ENCODE measurements at places on chromosomes 16 and 17.

DNA sequence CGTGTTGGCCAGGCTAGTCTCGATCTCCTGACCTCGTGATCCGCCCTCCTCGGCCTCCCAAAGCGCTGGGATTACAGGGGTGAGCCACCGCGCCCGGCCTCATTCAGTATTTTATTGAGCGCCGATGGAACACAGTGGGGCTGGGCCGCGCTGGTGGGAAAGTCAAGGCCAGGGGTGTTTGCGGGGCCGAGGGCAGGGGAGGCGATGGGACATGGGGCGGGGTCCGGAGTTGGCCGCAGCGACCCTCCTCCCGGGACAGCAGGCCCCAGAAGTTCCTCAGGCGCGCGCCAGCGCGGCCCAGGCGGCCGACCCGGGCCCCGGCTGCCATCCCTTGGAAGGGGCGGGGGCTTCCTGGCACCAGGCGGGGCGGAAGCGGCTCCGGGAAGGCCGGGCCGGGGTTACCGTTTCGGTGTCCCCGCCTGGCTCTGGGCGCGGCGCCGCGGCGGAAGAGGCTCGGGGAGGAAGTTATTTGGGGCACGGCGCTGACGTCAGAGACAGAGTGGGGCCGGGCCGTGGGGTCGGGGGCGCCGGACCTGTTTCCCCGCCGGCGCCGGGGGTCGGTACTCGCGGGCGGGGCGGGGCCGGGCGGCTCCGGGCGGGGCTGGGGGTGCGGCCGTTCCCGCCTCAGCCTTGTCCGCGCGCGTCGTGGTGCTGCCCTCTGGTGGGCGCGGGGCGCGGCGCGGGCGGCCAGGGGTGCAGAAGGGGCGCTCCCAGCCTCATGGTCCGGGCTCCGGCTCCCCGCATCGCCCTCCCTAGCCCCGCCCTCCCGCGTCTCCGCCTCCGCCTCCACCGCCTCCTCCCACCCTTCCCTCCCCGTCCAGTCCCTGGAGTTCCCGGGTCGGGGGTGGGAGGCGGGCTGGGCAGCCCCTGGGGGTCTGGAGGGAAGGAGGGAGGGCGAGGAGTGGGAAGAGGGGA, 952 bp upstream of the PRSS27 start:
- H3K27me3 ChIP-seq: peaks cover 19% of the 10 kb centered on the region
- H3K27ac ChIP-seq: no peak overlapping the region
- peak; percentile 79 for DNase-seq
- H3K4me3 ChIP-seq: peak overlapping the region; percentile 71
- no peaks in the 10 kb centered on the region for H3K36me3 ChIP-seq
- H3K4me1 ChIP-seq: peaks cover 3% of the 10 kb centered on the region

DNA sequence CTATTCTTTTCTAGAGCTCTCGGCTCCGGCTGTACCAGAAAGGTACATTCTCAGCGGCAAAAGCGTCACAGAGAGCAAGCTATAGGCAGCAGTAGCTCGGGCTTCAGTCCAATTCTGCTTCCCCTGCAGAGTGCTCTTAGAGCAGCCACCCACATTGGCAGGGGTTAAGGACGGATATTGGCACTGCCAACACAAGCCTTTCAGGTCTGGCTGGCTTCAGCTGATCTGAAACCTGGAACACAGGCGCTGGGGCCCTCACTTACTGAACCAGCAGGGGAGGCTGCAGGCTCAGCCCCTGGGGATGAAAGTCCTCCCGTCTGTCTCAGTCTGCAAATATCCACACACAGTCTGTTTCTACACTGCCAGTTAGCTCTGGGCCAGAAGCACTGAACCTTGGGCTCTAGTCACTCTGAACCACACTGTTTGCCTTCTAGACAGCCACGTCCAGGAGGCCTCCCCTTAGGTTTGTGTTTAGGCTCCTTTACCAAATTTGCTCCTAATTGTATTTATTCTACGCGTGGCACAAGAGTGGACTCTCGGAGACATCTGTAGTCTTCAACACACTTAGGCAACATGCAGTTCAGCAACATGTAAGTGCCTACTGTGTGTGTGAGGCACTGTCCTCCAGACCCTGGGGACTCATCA, 40.1 kb downstream of the HIC1 start:
- H3K4me1 ChIP-seq: peaks cover 11% of the 10 kb centered on the region
- no peak for DNase-seq
- H3K36me3 ChIP-seq: peaks cover 3% of the 10 kb centered on the region
- H3K4me3 ChIP-seq: no peak overlapping the region

DNA sequence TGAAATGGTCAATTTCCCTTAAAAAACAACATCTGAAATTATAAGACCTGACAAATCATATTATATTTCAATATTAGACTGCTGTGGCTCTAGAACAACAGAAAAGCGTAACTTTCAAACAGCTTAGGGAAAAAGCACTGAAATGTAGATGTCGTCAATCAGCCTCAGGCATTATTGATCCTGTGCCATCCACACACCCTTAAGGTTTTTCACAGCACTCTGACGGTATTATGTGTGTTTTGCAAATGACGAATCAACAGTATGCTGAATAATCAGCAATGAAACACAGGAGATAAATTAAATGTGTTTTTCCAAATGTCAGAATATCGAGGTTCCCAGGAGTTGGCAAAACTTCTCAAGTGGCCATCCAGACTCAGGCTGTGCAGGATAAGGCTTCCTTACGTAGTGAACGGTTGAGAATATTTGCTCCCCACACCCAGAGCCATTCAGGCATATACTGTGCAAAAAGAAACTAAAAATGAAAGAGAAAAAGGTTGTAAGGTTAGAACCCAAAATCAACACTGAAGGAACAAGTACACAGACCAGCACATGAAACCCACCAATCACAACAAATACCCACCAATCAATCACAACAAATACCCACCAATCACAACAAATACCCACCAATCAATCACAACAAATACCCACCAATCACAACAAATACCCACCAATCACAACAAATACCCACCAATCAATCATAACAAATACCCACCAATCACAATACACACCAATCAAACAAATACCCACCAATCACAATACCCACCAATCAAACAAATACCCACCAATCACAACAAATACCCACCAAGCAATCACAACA, 7.7 kb upstream of the MBTPS1 start:
- no peak overlapping the region for H3K27ac ChIP-seq
- DNase-seq: no peak
- H3K36me3 ChIP-seq: peaks cover 52% of the 10 kb centered on the region
- no peak overlapping the region for H3K4me3 ChIP-seq
- H3K4me1 ChIP-seq: no peaks in the 10 kb centered on the region
- H3K27me3 ChIP-seq: no peaks in the 10 kb centered on the region

- H3K4me1 ChIP-seq: peaks cover 11% of the 10 kb centered on the region
- no peaks in the 10 kb centered on the region for H3K27me3 ChIP-seq
- no peak overlapping the region for H3K4me3 ChIP-seq
- no peak overlapping the region for H3K27ac ChIP-seq
- no peak for DNase-seq
- H3K36me3 ChIP-seq: no peaks in the 10 kb centered on the region
Measured at GRCh38 chr17:76987486-76988093, 119.4 kb downstream of the MGAT5B start.

DNA sequence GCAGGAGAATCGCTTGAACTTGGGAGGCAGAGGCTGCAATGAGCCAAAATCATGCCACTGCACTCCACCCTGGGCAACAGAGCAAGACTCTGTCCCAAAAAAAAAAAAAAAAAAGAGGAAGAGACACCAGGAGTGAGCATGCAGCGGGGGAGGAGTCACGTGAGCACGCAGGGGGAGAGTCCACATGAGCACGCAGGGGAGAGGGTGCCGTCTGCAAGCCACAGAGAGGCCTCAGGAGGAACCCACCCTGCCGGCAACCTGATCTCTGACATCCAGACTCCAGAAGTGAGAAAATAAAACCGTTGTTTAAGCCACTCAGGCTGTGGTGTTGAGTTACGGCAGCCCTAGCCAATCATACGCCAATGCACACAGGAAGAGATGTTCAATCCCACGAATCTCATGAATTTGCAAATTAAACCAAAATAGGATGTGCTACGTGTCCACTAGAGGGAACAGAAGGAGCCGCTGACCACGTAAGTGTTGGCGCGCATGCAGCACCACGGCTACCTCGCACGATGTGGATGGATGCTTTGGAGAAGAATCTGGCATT, 42.2 kb downstream of the CCDC57 start:
- H3K4me3 ChIP-seq: no peak overlapping the region
- no peak overlapping the region for H3K27ac ChIP-seq
- no peaks in the 10 kb centered on the region for H3K4me1 ChIP-seq
- H3K27me3 ChIP-seq: no peaks in the 10 kb centered on the region

DNA sequence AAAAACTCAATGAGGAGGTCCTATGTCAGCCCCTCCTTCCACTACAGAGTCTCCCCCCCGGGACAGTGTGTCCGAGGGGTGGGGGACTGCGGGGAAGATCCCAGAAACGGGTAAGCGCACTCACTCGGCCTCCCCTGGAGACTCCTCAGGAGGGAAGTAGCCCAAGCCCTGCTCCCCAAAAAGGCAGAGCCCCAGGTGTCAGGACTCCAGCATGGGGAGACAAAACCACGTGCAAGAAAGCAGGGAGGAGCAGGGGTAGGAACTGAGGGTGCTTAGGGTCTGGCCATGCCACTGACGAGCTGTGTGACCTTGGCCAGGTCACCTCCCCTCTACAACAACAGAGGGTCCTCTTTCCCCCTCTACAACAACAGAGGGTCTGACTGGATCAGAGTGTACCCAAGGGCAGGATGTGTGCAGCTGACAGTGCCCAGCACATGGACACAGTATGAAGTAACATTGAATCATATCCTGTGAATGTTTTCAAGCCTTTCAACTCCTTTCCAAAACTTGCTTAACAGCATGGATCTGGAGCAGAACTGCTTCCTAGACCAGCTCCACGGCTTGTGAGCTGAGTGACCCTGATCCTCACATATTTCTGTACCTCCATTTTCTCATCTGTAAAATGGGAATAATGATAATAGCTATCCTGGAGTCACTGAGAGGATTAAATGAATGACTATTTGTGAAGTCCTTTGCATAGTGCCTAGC, 2.1 kb upstream of the NAGS start:
- no peaks in the 10 kb centered on the region for H3K36me3 ChIP-seq
- H3K27me3 ChIP-seq: peaks cover 10% of the 10 kb centered on the region
- H3K4me1 ChIP-seq: peaks cover 14% of the 10 kb centered on the region
- DNase-seq: no peak

- peaks cover 75% of the 10 kb centered on the region for H3K4me1 ChIP-seq
- H3K36me3 ChIP-seq: peaks cover 19% of the 10 kb centered on the region
- no peak overlapping the region for H3K4me3 ChIP-seq
- no peak overlapping the region for H3K27ac ChIP-seq
- no peak for DNase-seq
- no peaks in the 10 kb centered on the region for H3K27me3 ChIP-seq
Measured at GRCh38 chr17:76441686-76442340, 11.1 kb downstream of the UBE2O start.

GRCh38 chr17:30326809-30327208, 7.0 kb downstream of the TMIGD1 start:
- no peaks in the 10 kb centered on the region for H3K27me3 ChIP-seq
- no peak overlapping the region for H3K4me3 ChIP-seq
- H3K27ac ChIP-seq: no peak overlapping the region
- peaks cover 37% of the 10 kb centered on the region for H3K4me1 ChIP-seq
- H3K36me3 ChIP-seq: no peaks in the 10 kb centered on the region
